Activated CD4-positive, alpha-beta T cell treated with anti-CD3 and anti-CD28 coated beads for 4 hours (primary cell): ENCODE measurements at places on chromosomes 6 and 20.

- no peak for DNase-seq
Measured at GRCh38 chr6:117480651-117481050, 1.8 kb upstream of the DCBLD1 start.

DNA sequence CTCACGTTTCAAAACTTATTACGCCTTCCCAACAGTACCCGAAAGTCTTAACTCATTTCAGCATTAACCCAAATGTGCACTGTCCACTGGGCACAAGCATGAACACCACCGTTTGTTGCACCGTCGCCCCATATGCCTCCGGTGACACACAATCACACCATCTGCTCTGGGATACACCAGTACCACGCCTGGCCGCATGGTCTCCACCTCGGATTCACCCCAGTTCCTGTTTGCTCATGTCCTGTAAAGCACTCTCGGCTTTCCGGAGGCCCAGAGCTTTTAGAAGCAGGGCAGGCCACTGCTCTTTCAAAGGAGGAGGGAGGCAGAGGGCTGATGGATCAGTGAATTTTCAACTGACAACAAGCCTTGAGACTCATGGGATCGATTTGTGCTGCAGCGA, 1570.0 kb upstream of the DEFB115 start:
- no peak for DNase-seq

DNA sequence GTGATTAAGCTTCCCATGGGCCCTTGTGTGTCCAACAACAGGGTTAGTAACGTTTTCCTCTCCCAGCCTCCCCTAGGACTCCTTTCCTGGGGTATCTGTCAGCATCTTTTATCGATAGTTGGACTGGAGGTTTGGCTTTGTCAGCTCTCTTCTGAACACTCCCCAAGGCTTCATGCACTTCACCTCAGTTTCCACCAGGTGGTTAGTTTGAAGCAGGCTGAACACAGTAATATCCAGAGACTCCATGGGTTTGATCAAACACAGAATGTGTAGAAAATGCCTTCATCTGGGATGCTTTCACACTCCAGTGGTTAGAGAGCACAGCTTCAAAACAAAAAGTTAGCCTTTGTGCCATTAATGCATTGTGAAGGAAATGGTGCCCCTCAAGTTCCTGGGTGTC, 139.1 kb downstream of the SLC24A3 start:
- no peak for DNase-seq

- no peak for DNase-seq
Measured at GRCh38 chr6:105894556-105894955, 191.6 kb upstream of the PRDM1 start.

DNA sequence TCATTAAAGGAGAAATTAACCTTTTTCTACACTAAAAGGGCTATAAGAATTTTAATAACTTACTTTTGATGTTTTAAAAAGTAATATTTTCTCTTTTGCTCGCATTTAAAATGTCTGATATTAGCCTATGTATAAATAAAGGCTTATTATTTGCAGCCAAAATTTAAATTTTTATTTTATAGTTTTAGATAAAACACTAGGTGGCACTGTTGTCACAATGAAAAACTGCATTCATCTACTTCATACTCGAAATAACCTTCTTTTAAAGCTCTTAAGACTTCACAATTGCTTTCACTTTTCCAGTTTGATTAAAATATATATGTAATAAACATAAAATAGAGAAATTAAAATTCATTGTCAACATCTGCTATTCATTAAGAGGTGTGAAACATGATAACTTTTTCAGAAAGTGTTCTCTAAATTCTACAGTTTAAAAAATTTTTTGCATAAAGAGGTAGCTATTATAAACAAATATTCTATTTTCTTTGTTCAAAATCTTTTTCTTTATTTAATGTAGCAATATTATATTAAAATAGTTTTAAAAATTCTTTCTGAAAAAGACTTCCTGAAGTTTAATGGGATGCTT, 78.8 kb upstream of the DEFB112 start:
- DNase-seq, result no peak

GRCh38 chr20:10673176-10673841, 490 bp downstream of the JAG1 start:
- DNase-seq, result no peak

DNA sequence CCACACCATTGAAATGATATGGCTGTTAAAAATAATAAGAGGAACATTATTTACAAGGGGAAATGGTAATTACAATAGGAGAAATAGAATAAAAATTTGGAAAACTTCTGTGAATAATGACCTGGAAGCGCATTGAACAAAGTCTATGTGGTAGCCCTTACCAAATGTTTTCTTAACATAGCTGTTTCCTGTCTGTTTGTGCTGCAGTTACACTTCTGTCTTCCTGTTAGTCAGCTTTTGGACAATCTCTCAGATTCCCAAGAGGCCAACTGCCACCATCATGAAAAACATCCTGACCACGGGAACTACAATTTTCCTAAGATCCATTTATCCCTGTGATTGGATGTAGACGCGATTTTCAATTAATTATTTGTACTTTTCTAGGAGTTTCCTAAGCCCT, 754.4 kb upstream of the MARCKS start:
- DNase-seq, result no peak

DNA sequence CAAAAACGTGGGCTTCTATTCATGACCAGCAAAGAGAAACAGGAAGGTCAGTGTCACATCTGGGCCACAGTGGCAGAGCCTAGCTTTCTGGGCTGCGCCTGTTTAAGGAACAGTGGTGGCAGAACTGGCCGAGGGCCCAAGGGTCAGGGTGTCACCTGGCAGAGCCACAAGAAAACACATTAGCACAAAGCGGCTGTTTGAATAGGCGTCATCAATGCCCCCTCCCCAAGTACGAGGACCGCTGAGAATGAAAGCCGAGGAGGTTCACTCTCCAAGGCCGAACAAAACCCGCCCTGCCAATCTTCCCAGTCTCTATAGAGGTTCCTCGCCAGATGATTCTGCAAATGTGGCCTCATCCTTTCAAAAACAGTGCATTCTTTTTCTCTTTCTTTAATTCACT, 125.2 kb upstream of the TRAF3IP2 start:
- no peak for DNase-seq

GRCh38 chr6:167122041-167122826, 662 bp upstream of the CCR6 start:
- no peak for DNase-seq

GRCh38 chr6:126312013-126312665, 27.8 kb upstream of the CENPW start:
- DNase-seq, result no peak

GRCh38 chr6:54719633-54720032, 126.9 kb upstream of the FAM83B start:
- no peak for DNase-seq

- DNase-seq, result no peak
Measured at GRCh38 chr6:9593554-9593953, 821.3 kb downstream of the TFAP2A start.

DNA sequence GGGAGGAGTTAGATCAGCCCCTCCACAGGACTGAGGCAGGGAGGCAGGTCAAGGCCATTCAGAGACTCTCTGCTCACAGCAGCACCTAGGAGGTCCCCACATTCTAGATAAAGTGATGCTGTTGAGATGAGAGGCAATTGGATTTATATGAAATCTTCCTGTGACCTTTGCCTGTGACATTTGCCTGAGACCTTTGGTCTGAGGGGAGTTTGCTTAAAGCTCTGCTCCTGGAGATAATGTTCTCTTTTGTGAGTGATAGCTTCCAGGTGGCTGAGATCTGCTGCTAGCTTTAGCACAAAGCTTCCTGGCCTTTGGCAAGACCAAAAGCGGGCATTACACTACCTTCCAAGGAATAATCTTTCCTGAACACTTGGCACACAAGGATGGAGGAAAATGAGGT, 43.3 kb downstream of the TMEM244 start:
- no peak for DNase-seq

GRCh38 chr6:108489699-108490098, 71.0 kb upstream of the FOXO3 start:
- no peak for DNase-seq

DNA sequence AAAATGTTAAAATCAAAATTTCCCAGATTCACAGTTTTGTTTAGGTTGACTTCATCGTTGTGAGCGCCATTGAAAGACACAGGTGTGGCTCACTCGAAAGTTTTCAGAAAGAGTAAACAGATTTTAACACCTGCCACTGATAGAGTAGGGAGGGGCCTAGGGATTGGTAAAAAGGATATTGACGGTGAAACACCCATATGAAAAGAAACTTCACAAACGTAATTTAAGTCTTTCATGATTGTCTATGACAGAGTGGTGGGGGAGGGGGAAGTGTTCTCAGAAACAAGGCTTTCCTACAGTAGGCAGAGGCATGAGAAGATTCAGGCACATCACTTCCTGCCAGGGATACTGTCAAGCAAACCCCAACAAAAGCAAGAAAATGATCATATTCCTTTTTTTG, 101.4 kb downstream of the PERP start:
- no peak for DNase-seq

- DNase-seq, result peak; percentile 9
Measured at GRCh38 chr6:31354158-31354863, 2.7 kb downstream of the HLA-B start.

GRCh38 chr6:1864496-1864895, 254.8 kb downstream of the FOXC1 start:
- no peak for DNase-seq

DNA sequence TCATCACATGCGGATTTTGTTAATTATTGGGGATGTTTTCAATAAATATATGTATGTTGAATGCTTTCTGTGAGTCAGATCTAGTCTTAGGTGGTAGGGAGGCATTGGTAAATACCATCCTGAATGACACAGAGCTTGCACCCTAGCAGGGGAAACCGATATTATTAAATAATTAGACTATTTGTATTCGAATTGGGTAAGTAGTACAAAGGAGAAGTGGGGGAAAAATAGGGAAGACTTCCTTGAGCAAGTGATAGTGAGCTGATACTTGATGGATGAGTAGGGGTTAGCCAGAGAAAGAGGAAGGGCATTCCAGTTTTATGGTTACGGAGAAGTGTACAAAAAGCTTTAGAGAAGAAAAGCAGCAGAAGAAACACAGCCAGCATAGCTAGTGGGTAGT, 1.5 kb downstream of the RIOK1 start:
- DNase-seq, result no peak

DNA sequence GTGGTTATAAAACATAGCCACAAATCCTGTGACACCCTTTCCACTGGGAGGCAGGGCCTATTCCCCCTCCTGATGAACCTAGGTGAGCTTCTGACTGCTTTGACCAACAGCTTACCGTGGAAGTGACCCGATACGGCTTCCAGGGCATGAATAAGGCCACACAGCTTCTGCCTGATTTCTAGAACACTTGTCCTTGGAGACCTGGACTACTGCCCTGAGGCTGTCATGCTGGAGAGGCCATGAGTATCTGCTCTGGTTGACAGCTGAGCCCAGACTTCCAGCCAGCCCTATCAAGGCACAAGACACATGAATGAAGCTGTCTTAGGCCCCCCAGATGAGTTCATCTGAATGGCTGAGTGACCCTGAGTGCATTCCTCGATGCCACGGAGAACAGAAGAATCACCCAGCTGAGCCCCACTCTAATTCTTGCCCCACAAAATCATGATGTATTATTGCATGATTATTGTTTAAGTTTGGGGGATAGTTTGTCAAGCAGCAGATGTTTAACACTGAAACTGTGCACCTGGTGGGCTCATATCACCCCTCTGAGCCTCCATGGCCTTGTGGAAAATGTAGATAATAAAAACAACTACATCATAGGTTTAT, 16.6 kb downstream of the TP53RK start:
- DNase-seq, result no peak

DNA sequence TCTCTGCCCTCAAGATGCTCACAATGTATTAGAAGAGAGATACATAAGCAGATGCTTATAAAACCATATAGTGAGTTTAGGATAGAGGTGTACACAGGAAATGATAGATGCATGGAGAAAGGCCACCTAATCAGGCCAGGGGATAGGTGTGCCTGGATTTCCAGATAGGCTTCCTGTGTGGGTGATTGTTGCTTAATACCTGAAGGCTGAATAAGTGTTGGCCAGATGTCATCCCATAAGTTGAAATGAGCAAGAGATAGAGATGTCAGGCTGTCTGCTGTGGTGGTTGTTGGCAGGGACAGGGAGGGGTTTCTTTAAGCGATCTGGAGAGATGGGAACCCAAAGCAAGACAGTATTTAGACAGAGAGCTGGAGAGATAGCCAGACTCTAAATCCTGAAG, 109.8 kb upstream of the SGK1 start:
- DNase-seq, result no peak

GRCh38 chr6:125406741-125407140, 105.0 kb upstream of the HDDC2 start:
- DNase-seq, result no peak

- DNase-seq, result no peak
Measured at GRCh38 chr20:63876489-63877036, 11.5 kb downstream of the TPD52L2 start.

DNA sequence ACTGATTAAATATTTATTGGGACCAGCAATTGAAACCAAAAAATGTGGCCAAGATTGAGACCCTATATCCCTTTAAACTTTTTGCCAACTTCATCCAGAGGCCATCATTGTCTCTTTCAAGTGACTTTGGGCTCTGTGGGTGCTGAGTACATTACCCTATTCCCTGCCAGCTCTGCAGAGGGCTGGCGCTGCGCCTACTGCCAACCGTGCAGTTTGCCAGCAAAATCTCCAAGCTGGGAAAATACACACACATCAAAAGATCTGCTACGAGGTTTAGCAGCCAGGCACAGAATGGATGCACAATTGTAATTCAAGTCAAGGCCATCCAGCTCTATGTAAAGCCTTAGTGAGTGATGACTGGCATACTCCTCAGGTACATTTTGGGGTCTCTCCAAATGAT, 125.0 kb downstream of the CBLN4 start:
- no peak for DNase-seq

DNA sequence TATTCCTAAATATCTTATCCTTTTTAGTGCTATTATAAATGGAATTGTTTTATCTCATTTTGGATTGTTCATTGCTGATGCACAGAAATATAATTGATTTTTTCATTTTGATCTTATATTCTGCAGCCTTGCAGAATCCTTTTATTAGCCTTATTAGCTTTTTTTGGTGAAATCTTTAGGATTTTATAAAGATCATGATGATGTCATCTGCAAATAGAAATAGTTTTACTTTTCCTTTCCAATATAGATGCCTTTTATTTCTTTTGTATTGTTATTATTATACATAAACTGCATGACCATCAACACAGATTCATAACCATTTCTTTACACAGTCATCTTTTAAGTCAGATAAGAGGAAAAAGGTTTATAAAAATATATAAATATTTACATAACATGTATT, 16.9 kb upstream of the PSMF1 start:
- no peak for DNase-seq

DNA sequence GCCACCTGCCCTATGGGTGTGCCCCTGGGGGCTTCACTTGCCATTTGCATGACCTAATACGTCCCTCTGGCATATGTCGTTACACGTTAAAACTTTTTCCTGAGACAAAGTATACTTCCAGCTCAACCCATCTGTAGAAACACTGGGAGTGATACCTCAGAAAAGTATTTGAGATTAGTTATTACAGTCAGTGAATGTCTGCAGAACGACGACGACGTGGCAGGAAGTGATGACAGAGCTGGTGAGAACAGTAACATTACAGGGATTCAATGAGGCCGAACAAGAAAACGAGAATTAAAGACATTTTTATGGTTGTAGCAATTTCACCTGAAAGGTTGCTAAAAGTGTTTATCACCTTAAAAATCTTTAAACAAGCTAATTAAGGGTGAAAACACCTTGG, 40.2 kb downstream of the SASH1 start:
- DNase-seq, result no peak
